Liver (tissue), 10 donors: ENCODE measurements at places on chromosomes 13 and 19. TPM values are rescaled to one million over a fixed set of nuclear protein-coding genes. Genes with fewer than 3 reads are reported as not detected.

GRCh38 chr13:34044660-34045080 lies 226.7 kb downstream of the RFC3 start:
- no peak for DNase-seq

GRCh38 chr19:38543807-38544568 lies 73.8 kb downstream of the MAP4K1 start:
- DNase-seq, result peak; percentile 46

DNA sequence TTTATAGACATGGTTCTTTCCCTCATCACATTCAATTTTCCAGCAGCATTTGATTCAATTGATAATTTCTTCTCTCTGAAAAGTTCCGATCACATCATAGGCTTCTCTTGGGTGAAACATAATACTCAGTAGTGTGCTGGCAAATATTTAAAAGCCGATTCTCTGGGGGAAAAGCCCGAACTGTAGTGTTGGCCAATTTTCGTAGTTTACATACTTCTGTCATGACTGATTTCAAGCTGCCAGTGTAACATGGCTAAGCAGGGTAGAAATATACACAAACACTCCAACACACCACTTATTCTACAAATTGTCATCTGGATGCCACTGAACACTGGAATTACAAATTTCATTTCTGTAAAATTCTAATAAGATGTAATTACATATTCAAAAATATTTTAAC lies 56.1 kb upstream of the FREM2 start:
- DNase-seq, result no peak

GRCh38 chr19:43416951-43417623 lies 2.4 kb downstream of the TEX101 start:
- DNase-seq, result no peak

DNA sequence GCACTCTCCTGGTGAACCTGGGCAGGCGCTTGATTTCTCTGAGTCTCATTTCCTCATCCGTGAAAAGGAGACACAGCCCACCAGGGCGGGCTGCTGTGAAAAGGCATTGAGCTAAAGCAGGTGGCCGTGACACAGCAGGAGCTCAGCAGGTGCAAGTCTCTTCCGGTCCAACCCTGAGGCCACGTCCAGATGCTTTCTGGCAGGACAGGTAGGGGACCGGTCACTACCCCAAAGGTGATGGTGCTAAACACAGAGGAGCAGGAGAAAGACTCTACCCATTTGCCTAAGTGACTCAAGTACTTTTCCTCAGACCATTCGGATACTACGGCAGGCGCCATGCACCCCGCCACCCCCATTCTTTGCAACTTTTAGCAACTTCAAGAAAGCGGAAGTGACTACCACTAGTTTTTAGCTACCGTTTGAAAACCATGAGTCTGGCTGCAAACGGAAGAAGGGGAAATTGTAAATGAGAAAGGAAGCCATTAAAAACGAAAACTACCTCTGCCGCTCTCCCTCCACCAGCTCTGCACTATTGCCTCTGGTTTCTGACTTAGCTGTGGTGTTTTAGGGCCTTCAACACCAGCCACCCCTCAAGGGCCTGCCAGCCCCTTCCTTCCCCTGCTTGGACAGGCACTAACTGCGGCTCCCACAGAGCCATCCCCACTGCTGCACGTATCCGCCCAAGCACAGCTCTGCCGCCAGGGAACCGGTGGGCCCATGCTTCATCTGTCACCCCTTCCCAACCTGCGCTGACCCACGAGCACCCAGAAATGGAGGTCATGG lies 4.8 kb downstream of the PPP6R1 start:
- DNase-seq, result no peak

DNA sequence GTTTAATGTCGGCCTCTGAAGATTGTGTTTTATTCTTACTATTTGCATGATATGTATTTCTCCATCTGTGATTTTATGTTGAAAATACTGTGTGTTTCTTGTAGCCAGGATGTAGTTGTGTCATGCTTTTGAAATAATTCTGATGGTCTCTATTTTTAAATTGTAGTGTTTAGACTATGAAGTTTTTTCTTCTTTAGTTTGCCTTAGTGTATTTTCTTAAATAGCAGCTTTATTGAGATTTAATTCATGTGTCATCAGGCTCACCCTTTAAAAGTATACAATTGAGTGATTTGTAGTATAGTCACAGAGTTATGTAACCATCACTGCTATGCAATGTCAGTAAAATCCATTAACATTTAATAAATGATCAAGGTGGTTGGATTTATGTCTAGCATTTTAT lies 74.5 kb downstream of the PCCA start:
- no peak for DNase-seq

DNA sequence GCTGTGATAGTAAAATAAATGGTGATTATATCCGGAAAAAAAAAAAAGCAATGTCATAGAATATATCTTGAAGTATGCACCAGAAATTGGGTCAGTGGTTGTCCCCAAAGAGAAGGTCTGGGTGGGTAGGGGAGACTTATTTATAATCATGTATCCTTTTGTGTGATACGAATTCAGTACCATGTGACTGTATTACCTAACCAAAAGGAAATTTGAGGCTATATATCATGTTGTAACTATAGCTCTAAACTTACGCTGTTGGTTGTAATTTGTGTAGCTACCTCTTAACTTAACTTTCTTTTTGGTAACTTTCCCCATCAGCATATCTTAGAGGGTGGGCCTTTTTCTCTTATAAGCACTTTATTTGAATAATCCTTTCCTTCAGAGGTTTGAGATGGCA lies 25.2 kb upstream of the KCTD4 start:
- no peak for DNase-seq

DNA sequence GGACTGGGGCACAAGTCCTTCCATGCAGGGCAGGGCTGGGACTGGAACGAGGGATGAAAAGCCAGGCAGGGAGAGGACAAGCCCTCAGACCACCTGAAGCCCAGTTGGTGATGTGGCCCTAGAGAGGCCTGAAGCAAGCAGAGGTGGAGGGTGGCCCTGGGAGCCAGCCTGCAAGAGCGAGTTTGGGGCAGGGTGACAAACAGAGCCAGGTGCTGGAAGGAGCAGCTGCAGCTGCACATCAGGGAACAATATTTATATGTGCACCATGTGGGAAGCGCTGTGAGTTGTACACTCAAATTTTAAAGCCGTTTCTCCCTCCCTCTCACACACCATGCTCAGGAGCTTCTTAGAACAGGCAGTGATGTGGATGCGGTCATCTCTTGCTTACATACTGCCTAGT lies 67.8 kb downstream of the FGF9 start:
- DNase-seq, result no peak

DNA sequence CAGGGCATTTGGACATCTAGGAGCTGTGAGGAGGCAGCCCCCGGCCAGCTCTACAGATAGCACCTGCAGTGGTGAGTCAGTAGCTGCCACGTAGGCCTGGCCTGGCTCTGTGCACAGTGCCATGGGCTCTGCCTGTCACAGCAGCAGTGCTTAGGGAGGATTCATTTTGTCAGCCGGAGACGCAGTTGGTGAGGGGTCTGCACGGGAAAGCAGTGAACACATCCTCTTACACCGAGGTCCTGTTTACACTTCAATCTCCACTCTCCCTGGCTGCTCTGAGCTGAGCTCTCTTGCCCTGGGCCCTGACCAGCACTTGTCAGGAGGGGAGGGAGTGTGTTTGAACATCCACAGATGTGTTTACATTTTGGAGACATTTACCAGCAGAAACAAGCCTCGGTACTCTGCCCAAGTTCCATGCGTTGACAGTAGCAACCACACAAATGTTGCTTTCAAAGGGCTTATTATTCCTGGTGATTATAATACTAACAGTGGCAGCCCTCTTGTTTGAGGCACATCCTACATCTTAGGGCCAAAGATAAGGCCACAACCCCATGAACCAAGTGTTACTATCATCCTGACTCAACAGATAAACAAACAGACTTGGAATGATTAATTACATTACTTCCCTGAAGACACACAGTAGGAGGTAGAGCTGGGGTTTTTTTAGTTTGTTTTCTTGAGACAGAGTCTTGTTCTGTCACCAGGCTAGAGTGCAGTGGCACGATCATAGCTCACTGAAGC lies 148.9 kb downstream of the USP12 start:
- peak; percentile 49 for DNase-seq

DNA sequence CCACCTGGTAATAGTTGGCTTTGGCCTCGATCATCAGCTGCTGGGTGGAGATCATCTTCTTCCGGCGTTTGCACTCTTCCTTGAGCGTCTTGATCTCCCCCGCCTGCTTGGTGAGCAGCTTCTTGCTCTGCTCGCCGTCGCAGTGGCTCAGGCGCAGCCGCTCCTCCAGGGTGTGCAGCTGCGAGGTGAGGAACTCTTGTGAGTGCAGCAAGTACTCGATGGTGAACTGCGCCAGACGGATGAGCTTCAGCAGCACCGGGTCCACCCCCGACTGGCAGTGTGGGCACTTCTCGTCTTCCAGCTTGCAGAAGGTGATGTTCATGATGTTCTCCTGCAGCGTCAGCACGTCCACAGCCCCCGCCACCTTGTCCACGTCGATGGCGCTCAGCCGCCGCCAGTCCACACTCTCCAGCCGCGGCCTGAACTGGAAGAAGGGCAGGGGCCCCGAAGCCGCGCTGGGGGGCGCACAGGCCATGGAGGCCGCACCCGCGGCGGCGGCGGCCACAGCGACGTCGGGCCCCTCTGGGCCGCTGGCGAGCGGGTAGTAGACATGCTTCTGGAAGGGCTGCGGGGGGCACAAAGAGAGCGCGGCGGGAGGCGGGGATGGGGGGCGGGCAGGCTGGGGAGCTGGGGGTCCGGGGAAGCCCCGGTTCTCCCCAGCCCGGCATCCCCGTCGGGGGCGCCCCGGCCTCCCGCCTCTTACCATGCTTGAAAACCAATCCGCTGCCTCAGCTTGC lies 3.0 kb downstream of the DZIP1 start:
- DNase-seq, result no peak

GRCh38 chr13:77979721-77980385 lies 61.2 kb upstream of the EDNRB start:
- DNase-seq, result no peak

DNA sequence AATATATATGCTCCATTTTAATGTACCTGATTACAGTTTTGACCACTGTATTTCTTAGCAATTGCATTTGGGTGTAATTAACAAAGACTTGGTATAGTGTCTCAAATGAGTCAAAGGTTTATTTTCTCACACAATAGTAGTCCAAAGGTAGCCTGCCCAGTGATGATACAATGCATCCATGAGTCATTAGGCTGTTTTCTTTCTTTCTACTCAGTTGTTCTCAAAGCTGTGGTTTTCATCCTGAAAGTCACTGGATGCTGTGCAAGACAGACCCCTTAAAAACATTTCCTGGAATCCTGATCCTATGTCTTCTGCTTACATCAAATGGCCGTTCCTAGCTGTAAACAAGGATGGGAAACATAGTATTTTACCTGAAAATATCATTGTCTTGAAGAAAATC lies 651.2 kb upstream of the MIR17HG start:
- DNase-seq, result no peak

GRCh38 chr13:111893071-111893606 lies 173.8 kb upstream of the SOX1 start:
- peak; percentile 32 for DNase-seq

DNA sequence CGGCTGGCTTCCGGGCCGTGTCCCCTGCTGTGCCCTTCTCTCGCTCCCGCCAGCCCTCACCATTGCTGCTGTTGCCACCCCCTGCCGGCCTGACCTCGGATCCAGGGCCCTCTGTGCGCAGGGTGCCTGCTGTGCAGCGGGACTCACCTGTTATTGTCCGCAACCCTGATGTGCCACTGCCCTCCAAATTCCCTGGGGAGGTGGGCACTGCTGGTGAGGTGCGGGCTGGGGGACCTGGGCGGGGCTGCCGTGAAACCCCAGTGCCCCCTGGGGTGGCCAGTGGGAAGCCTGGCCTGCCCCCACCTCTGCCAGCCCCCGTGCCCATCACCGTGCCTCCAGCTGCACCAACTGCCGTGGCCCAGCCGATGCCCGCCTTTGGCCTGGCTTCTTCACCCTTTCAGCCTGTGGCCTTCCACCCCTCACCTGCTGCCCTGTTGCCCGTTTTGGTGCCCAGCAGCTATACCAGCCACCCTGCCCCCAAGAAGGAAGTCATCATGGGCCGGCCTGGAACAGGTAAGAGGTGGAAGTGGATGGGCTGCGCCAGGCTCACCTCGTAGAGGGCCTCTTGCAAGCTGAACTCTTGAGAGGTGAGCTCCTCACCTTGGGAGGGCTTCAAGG lies 5.1 kb downstream of the CIC start:
- no peak for DNase-seq

- no peak for DNase-seq
Measured at GRCh38 chr13:38042771-38043170, 173.2 kb upstream of the TRPC4 start.

GRCh38 chr13:75160984-75161383 lies 321.0 kb downstream of the TBC1D4 start:
- DNase-seq, result no peak

DNA sequence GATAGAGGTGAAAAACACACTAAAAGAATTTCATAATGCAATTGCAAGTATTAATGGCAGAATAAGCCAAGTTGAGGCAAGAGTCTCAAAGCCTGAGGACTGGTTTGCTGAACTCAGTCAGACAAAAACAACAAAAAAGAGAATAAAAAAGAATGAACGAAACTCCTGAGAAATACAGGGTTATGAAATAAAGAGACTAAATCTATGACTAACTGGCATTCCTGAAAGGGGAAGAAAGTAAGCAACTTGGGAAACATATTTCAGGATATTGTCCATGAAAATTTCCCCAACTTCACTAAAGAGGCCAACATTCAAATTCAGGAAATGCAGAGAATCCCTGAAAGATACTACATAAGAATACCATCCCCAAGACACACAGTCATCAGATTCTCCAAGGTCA lies 47.8 kb downstream of the UBL3 start:
- no peak for DNase-seq

- peak; percentile 38 for DNase-seq
Measured at GRCh38 chr13:78241278-78241919, 322.8 kb upstream of the EDNRB start.

GRCh38 chr19:15891434-15891833 lies 6.4 kb downstream of the CYP4F2 start:
- DNase-seq, result no peak

The WDR62 gene
- total RNA-seq, result 0.59 TPM

The ANGPTL8 gene
- 33.9 TPM for total RNA-seq

The LRRC25 gene
- total RNA-seq, result 7.9 TPM

The PPM1N gene
- 1.5 TPM for total RNA-seq

The NPAS1 gene
- total RNA-seq, result not detected

The CEACAM18 gene
- total RNA-seq, result not detected

The PLK5 gene
- total RNA-seq, result not detected
